ENCODE measurements at places on chromosomes 7 and 10.

- no peak for DNase-seq
Observed at GRCh38 chr10:113569576-113569975, 16.7 kb downstream of the HABP2 start.

- no peak for DNase-seq
Observed at GRCh38 chr10:122341141-122341810, 33.2 kb upstream of the PLEKHA1 start.

DNA sequence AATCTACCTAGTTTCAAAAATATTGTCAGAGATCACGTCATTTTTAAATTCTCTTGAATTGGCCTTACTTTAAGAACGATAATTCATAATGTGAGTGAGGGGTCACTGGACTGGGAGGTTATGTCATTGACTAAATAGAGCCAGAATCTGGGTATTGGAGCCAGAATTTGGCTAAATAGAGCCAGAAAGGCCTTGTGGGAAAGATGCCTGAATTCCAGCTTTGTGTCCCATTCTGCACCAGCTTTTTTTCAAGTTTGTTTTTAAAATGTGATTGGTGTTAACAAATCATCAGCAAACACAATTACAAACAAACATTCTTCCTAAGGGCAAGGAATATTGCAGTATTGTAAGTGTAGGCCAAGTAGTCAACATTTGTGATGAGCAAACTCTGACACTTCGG lies 233.2 kb upstream of the PRKCQ start:
- no peak for DNase-seq

DNA sequence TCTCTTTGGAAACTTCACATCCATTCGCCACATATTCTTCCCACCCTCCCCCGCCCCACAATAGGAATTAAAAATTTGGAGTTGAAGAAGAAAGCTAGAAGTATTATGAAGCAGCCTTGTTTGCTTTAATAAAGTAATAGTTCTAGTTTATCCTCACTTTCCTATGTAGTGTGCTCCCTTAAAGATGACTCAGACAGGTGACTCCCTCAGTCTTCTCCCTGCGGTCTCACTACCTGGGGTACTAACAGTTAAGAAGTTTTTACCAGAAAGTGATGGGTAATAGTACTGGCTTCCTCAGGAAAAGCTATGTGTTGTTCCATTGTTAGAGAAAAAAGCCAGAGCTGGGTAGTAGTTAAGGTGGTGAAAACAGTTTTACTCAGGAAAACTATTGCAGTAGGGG lies 58.6 kb downstream of the CCNY start:
- no peak for DNase-seq

GRCh38 chr10:91590142-91590903 lies 42.5 kb downstream of the PPP1R3C start:
- DNase-seq, result no peak

DNA sequence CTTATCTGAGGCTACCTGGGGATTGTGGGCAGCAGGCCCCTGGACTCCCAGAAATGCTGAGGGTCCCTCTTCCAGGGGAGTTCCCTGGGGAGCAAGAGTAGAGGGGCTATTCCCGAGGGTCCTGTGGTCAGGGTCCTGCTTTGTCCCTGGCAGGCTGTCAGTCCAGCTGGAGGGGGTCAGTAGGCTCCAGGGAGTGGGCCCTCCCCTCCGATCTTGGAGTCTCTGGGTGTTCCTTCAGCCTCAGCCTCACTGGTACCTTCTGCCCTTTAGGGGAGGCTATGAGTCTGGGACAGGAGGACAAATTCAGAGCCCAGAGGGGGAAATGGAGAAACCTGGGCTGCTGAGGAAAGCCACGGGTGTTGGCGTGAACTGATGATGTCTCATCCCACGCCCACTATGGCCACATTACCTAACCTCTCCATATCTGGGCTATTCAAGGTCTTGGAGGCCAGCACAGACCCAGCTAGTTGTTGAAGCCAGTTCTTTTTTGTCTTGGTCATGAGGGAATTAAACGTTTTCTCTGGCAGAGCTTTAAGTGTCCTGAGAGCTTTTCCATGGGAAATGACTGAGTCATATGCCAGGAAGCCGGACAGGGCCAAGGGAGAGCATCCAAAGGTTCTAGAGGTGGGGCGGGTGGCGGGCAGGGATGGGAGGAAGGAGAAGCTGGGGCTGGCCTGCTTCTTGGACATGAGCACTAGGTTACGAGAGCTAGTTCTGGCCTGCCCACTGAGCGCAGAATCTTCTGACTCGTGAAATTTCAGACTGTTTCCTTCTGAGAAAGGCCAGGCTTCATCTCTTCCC lies 6.2 kb downstream of the CALHM2 start:
- DNase-seq, result no peak

GRCh38 chr10:22443175-22443901 lies 98.0 kb downstream of the SPAG6 start:
- no peak for DNase-seq
